ENCODE measurements at places on chromosomes 16 and 17. TPM values are rescaled to one million over a fixed set of nuclear protein-coding genes. Genes with fewer than 3 reads are reported as not detected.
A peak's percentile ranks its signal among the peaks of the same experiment; 100 is the strongest.

DNA sequence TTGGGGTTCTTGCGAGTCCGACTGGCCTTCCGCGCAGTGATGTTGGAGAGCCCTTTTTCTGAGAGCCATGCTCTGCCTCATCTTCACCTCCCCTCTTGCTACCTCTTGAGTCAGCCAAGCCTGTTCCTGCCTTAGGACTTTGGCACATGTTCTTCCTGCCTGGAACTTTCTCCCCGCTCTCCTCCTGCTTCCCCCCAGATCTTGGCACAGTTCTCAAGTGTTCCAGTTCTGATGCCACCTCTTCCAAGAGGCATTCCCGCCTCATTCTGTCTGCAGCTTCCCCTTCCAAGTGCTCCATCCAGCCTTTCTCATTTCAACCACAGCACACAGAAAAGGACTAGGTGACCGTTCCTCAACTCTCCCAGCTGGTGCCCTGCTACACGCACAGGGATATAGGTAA, 7.7 kb downstream of the AKAP1 start:
- no peak for DNase-seq

DNA sequence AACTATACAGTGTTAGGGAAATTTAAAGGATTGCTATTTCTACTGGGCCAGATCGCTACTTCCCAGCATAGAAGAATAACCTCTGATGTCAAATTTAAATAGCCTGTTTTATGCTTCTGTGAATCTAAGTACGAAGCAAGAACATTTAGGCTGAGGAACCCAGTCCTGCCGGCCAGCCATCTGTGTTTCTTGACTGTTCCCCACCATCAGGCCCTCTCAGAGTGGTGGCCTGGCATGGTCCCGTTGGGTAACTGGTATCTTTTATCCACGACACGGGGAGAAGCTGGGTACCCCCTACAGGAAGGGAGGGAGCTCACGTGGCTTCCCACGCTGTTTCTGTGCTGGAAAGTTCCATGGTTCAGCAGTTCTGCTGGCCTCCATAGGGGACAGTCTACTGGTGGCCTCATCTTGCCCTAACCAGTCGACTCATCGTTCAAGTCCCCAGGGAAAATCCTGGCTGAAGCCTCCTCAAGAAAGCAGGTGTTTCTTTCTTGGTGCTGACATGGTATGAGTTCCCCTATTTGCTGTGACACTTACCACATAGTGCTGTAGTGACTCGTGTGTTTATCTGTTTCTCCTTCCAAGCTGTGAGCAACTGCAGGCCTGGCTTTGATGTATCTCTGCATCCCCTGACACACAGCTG, 201.7 kb upstream of the NLRP1 start:
- DNase-seq, result no peak

DNA sequence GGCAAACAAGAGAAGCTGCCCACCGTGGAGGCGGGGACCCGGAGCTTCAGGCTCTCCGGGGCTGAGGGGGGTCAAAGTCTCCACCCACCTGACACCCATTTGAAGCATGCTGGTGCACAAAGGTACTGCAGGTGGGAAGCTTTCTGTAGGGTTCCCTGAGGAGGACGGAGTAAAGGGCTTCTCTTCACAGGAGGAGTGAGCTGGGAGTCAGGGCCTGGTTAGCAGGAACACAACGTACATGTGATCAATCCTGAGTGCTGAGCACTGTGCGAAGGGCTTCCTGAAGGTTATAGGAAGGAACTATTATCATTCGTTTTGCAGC, 252.9 kb upstream of the RPL38 start:
- DNase-seq, result no peak

- DNase-seq, result no peak
Observed at GRCh38 chr16:68369168-68369567, 58.3 kb downstream of the PRMT7 start.

GRCh38 chr16:2374644-2375043, 34.1 kb upstream of the ABCA3 start:
- DNase-seq, result no peak

DNA sequence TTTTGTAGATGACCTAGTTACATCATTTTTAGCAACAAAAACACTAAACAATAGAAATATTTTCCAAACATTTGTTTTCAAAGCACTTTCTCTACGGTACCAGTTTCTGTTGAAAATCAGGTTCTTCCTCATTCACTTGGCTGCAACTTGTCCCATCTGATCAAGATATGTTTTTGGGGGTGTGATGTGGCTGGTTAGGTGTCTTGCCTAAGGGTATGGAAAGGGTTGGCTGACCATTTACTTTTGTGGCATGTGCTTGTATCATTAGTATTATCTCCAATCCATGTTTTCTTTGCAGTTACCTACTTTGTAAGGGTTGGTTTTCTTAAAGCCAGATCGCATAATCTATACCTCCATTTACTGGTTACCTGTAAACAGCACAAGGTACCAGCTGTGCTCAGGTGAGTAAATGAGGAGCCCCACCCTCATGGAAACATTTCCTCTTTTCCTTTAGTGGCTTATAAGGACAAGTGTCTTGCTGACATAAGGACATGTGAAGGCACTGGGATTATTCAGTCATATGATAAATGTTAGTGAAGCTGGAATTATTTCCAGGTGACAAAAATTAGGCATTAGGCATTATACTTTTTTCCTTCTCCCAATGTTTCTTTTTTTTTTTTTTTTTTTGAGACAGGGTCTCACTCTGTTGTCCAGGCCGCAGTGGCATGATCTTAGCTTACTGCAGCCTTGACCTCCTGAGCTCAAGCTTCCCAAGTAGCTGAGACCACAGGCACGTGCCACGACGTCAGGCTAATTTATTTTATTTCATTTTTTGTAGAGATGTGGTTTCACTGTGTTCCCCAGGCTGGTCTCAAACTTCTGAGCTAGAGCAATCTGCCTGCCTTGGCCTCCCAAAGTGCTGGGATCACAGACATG, 162.0 kb downstream of the CCDC182 start:
- no peak for DNase-seq

DNA sequence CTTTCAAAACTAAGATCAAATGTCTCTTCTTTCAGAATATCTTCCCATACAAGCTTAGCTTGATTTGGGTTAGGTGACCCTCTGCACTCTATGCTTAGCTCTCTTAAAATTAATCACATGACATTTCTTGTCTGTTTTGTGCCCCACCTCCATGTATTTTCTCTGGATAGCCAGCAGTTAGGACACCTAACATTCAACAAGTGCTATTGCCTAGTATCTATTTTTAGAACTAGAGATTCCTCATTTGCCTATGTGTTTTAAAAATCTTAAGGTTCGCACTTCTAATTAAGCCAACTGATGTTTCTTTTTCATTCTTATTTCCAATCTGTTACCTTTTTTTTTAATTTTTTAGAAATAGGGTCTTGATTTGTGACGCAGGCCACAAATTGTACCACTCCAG, 129.7 kb upstream of the C17orf78 start:
- no peak for DNase-seq

GRCh38 chr17:82361885-82362633, 3.0 kb downstream of the TEX19 start:
- no peak for DNase-seq

DNA sequence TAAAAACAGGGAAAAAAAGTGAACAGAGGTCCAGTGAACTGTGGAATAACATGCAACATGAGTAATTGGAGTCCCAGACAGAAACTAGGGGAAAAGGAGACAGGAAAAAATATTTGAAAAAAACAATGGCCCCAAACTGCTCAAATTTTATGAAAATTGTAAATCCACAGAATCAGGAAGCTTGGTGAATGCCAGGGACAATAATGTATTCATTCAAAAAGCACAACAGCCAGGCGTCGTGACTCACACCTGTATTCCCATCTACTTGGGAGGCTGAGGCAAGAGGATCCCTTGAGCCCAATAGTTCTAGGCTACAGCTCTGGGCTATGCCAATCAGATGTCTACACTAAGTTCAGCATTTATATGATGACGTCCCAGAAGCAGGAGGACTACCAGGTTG, 23.7 kb downstream of the NCOR1 start:
- DNase-seq, result peak; percentile 9

DNA sequence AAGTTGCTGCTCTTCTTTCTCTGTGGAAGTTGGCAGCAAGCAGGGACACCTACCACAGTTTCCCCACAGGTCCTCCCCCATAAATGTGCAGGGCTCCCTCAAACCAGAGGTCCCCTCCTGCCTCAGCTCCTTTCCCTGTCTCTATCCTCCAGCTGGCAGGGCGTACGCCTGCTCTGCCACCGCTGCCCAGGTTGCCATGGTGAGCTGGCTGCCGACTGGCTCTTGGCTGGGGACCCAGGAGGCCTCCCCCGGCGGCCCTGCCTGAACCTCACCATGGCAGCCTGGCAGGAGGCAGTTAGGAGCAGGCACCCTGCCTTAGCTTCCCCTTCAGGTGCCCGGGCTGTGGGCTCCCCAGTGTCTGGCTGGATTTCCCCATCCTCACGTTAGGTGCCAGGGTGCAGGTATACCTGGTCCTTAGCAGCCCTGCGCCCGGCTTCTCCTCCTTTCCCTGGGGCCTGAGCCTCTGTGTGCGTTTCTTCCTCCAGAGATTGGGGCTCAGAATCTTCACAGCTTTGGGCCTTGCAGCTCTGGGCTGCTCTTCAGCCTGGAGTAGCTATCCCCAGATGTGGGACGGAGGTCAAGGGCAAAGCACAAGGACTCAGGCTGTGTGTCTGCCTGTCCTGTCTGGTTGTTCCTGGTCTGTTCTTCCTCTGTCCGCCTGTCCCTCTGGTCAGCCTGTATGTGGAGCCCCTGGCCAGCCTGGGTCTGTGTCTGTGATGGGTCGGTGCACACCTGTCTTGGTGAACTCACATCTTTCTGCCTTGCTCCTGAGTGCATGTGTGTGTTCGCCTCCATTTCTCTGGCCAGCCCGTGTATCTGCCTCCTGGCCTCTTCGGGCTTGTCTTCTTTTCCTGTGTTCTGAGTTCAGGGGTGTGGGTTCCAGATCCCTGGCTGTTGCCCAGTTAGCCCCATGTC, 15.7 kb downstream of the GJD3 start:
- peak; percentile 63 for DNase-seq

DNA sequence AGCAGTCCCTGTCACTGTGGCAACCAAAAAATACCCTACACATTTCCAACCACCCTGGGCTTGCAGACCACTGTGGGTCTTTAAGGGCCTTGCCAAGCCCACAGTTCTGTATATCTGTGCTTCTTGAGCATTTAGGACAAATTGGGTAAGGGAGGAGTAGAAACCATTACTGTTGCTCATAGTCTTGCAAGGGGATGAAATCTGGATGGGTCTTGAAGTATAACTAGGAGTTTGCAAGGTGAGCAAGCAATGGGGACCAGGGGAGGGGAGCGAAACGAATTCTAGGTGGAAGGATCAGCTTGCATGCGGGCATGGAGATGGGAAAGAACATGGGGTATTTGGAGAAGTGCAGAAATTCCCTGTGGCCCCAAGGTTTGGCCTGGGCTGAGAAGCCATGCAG, 202.9 kb downstream of the RAB11FIP4 start:
- DNase-seq, result no peak

The CLDN9 gene
- 0.39 TPM for total RNA-seq

The PRSS33 gene
- total RNA-seq, result not detected

The MYOCD gene
- not detected for total RNA-seq

The TERB1 gene
- total RNA-seq, result 0.26 TPM
